ENCODE measurements at places on chromosomes 16 and 17.

- no peak for DNase-seq
Measured at GRCh38 chr17:18626152-18626870, 17.9 kb downstream of the TBC1D28 start.

DNA sequence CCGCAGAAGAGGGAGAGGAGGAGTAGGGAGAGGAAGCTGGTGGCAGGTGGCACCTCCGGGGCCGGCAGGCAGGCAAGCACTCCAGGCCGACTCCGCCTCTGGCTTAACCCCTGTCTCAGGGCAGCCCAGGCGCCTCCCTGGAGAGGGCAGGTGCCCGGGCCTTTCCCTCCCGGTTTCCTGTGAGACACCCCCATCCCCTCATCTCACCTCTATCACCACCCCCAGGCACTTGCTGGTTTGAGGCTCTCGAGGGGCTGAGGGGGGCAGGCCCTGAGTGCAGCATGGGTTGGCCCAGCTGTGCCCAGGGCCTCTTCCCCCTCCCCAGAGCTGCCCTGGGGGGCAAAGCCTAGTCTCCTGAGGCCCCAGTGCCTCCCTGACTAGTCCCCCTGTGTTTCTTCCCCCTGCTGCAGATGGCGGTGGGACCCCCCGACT is 6.0 kb downstream of the DOC2A start:
- no peak for DNase-seq

DNA sequence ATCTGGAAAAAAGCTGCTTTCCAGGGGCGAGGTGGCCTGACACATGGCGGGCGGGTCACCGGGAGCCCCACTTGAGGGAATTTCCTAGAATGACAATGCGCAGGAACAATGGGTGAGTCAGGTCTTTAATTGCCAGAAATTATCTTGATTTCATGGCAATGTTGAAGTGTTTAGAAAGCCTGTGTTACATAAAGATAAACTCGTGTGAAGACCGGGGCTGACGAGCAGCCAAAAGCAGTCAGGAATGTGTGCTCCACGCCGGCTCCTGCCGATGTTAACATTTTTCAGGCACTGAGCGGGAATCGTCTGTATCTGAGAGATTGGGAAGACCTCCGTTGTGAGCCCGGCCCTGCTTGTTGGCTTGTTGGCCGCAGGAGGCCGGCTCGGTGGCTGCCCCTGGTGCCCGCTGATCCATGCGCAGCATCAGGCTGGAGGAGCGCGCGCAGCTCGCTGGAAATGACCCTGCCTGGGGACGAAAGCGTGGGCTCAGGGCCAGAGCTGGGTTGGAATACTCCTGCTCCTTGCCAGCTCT is 353.1 kb downstream of the FOXL1 start:
- no peak for DNase-seq

DNA sequence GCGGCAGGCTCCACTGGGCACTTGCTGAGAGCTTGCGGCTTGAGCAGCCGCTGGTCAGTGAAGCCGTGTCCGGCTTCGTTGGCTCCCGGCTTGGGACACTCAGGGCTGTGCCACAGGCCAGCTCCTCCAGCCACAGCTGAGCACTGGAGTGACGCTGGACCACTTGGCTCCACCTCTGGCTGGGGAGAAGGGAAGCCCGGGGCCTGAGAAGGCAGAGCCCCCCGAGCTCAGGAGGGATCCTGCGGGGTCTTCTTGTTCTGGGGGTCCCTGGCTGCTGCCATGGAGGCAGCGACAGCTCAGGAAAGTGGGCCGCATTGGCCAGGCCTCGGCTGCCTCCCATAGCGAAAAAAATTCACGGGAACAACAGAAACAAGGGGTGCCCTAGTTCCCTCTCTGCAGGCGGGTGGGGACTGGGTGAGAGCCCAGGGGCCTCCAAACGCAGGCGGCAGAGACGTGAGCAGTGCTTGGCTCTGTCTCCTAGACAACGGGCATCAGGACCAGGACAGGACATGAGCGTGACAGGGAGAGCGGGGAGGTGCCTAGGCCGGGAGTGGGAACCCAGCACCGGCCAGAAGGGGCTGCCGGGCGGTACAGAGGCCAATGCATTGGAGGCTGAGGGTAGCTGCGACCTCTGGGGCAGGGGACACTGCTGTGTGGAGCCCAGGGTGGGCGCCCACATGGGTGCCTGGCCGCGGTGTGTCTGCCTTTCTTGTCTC is 37.7 kb downstream of the SLC7A5 start:
- DNase-seq: no peak

- DNase-seq: no peak
Measured at GRCh38 chr17:8038954-8039610, at the start of gene ALOX15B. Gene ALOX15B (plus strand): TSS chr17:8039059. CDS start chr17:8039156, 97 bp downstream.

DNA sequence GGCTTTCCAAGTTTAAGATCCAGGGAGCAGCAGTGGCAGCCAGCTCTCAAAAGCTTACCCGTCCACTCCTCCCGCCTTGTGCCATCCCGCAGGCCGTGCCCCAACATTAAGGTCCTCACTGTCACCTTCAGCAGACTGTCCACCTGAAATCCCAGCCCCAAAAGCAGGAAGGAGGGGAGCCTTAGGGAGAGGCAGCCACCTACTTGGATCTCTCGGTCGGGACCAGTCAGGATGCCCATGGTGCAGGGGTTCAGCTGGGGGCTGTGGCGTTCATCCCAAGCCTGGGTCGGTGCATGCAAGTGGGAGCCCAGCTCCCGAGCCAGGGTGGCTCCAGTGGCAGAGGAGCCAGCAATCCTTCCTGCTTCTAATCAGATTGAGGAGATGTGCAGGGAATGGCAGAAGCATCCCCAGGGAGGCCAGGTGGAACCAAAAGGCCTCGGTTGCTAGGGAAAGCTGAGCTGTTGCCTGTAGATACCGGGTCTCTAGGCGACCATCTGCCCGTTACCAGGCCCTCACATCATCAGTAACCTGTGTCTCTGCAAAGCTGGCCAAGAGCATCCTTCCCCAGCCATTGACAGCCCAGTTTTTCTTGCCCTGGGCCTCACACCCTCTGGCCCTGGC is 24.6 kb downstream of the CNGB1 start:
- no peak for DNase-seq

DNA sequence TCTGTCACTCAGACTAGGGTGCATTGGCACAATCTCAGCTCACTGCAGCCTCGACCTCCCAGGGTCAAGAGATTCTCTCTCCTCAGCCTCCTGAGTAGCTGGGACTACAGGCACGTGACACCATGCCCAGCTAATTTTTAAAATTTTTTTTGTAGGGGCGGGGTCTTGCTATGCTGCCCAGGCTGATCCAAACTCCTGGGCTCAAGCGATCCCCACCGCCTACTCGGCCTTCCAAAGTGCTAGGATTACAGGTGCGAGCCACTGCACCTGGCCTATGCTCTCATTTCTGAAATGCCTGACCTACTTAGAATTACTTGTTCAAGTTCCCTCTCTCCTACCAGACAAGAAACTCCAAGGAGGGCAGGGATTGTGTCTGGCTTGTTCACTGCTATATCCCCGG is 5.1 kb upstream of the GP2 start:
- DNase-seq: no peak

All from nephron progenitor cell (in vitro differentiated cells).